DND-41 (cell line): ENCODE measurements at places on chromosomes 3 and 15.

- no peak for DNase-seq
Observed at GRCh38 chr3:70488816-70489215, 176.4 kb upstream of the MDFIC2 start.

DNA sequence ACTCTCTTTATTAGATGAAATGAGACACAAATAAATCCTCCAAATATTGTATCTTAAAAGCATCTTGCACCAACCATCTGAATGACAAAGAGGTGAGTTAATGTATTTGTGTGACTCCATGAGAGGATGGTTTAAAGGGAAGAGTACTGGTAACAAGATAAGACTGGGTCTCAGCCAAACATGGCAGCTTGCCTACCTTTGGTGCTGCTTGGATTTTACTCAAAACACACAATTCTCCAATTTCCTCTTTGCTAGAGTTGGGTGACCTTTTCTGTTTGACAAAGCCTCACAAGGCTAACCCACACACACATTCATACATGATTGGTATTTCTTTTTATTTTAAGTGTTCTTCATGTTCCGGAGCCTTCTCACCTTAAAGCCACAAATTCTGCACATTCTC is 506.4 kb downstream of the FGF12 start:
- no peak for DNase-seq

GRCh38 chr15:37291920-37292319 is 191.6 kb upstream of the MEIS2 start:
- no peak for DNase-seq

DNA sequence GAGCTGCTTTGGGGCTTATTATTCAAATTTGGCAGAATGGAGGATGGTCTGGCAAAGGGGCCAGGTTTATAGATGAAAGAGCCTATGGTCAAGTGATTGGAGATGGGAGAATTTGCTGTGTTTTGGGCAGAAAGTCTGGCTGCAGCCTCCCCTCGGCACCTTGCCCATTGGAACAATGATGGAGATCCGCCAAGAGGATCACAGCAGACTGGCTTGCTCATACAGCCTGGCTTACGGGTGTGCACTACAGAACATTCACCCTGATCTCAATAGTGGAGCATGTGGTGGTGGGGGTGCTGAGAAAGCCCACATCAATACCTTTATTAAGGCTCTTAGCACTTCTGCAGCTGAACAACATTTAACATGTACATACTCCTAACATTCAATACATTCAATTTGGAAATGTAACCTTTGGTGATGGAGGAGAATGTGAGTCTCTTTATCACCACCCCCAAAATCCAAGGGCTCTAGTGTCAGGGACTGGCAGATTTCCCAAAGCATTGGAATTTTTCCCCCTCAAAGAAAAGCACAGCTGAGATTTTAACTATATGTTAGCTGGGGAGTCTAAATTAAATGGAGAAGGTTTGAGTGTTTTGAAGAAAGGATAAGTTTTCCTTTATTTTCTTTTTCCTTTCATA is 118.4 kb upstream of the TMC3 start:
- DNase-seq: no peak

GRCh38 chr3:36580716-36581115 is 183.6 kb downstream of the DCLK3 start:
- no peak for DNase-seq

- DNase-seq: no peak
Observed at GRCh38 chr3:170331143-170331542, 26.4 kb upstream of the SKIL start.

- DNase-seq: no peak
Observed at GRCh38 chr3:42569593-42570142, 12.1 kb downstream of the SEC22C start.

- no peak for DNase-seq
Observed at GRCh38 chr3:31285833-31286486, 246.8 kb upstream of the STT3B start.

DNA sequence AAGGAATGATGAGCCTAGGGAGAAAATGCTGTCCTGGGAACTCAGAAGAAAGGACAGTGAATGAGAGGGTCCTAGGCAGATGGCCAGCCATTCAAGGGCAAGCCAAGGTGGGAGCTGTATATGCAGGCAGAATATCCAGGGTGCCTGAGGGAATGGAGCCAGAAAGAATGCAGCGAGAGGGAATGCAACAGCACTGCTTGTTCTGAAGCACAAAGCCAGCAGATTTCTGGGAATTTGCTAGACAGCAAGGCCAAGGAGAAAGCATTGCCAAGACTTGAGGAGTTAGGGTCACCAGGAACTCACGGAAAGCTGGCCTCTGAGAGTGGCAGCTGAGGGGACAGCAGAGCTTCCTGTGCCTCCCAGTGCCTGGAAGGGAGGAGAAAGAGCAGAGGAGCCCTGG is 200.6 kb downstream of the MYRIP start:
- no peak for DNase-seq
